ENCODE measurements at places on chromosomes 16 and 17. TPM values are rescaled to one million over a fixed set of nuclear protein-coding genes. Genes with fewer than 3 reads are reported as not detected.
A peak's percentile ranks its signal among the peaks of the same experiment; 100 is the strongest.

KRTAP1-1 gene
- total RNA-seq = not detected

SHBG gene
- total RNA-seq = 0.30 TPM

PMFBP1 gene
- total RNA-seq = 0.64 TPM

KRT31 gene
- total RNA-seq = not detected

ABCC3 gene
- not detected for total RNA-seq

TBC1D3I gene
- total RNA-seq = not detected

GRCh38 chr16:30005341-30006094 is 5.3 kb downstream of the DOC2A start:
- DNase-seq = peak; percentile 65

DNA sequence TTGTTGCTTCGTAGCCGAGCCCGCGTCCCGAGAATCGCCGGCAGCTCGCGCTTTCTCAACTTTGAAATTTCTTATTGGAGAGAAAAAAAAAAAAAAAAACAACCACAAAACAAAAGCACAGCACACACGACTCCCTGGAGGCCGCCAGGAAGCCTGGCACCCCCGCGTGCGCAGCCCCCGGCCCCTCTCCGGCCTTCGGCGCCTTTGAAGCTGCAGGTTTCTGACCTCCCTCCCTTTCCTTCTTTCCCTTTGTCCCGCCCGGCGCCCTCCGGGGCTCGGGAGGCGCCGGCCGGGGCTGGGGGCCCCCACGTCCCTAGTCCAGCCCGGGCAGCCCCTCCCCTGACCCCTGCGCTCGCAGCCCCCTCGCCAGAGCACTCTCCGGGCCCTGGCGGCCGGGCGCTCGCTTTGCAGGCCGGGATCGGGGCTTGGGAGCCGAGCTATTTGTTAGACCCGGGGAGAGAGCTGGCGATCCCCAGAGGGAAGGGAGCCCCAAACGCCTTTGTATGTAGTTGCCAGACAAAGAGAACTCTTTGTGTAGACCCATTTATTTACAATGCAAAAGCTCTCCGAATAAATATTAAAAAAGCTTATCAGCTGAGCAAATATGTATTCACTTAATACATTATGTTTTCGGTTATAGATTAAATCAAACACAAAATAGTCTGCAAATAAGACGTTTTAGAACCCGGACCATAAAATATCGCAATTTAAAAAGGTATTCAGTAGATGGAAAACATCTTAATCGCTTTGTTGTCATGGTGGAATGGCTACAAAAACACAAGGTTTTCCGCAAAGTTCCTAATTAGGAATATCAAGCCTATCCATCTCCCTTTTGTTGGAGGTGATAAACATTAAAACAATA is 2.3 kb downstream of the BAHCC1 start:
- peak; percentile 47 for DNase-seq

- DNase-seq = no peak
These were observed 9.2 kb upstream of the CCL13 start for GRCh38 chr17:34347063-34347462.

DNA sequence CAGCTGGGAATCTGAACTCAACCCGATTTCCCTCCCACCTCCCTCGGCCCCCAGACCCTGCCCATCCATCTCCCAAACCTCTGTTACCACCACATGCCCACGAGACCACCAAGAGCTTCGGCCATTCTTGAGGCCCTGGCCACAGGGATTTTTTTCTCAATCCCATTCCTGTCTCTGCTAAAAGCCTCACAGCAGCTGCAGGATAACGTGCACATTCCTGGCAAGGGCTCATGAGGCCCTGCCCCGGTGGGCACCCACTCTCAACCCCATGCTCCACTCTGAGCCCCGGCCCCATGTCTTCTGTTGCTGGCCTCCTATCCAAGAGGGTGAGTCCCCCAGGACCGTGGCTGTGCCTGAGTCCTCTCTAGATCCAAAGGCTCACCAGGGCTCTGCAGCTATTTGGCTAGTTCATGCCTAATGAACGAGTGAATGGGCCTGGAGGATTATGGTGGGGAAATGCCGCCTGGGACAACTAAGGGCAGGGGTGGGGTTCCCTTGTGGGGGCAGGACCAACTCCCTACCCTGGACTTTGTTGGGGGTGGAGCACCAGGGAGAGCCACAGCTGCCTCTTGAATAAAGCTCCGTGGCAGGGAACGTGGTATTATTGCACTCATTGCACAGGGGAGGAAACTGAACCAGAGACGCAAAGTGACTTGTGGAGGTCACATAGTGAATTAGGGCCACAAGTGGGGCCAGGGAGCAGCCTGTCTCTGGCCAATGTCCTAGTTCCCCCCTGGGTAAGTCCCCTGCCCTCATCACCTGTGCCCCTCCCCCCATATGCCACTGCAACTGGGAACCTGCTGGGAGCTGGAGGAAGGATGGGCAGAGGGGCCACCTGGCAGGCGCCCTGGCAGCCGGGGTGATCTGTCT is 113.8 kb upstream of the SMURF2 start:
- no peak for DNase-seq

DNA sequence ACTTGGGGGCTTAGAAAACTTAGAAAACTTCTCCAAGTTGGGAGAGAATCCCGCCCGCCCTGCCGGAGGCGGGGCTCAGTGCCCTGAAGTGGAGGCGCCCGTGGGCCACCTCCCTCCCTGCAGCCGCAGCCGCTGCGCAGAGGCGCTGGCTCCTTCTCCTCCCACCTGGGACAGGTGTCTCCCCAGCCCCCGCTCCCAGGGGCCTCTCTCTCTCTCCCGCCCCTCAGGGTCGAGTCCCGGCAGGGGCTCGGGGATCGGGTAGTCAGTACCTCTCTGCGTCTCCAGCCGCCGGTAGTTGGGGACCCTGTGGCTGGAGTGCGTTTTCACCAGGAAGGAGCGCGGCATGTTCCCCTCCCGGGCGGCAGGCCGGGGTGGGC is 257 bp downstream of the SNAI3 start:
- DNase-seq = peak; percentile 65

- peak; percentile 21 for DNase-seq
These were observed 2.5 kb downstream of the RSL1D1 start for GRCh38 chr16:11848842-11849241.

- no peak for DNase-seq
These were observed 10.3 kb downstream of the UTP18 start for GRCh38 chr17:51270636-51271035.

DNA sequence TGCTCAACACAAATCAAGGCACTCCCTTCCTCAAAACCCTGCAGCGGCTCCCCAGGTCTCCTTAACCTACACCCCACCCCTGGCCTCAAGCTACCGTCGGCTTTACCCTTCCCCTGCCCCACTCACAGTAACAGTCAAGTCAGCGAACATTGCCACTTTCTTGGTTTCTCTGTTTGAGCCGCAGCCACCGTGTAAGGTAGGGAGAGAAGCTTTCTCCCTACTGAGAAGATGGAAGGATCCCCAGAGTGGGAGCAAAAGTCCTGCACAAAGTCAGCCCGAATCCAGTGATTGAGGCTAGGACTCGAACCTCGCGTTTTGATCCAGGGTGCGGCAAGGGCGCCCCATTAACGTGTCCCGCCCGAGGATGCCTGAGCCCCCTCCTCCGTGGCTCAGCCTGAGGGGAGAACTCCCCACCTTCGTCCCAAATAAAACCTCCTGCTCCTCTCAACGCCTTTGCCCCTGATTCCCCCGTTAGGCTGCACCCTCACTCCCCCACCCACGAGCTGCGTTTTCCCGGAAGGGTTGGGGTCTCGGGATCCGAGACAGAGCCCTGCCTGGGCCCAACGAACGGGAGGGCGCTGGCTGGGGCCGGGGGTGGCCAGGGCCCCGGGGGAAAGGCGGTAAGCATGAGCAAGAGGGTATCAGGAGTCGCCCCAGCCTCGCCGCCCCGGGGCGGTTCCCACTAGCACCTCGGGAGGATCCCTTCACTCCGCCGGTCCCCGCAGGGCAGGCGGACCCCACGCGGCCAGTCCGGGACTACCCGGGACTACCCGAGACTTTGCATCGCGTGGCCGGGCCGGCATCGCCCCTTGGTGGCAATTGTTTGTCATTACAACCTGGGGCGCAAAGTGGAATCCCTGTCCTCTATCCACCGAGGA is 9.9 kb upstream of the NAGS start:
- peak; percentile 83 for DNase-seq

- no peak for DNase-seq
These were observed 103.7 kb downstream of the NPIPB5 start for GRCh38 chr16:22614271-22614947.

All from activated CD4-positive, alpha-beta T cell treated with anti-CD3 and anti-CD28 coated beads for 36 hours (primary cell).